Effector CD8-positive, alpha-beta T cell (primary cell): ENCODE measurements at places on chromosomes 3 and 15.

DNA sequence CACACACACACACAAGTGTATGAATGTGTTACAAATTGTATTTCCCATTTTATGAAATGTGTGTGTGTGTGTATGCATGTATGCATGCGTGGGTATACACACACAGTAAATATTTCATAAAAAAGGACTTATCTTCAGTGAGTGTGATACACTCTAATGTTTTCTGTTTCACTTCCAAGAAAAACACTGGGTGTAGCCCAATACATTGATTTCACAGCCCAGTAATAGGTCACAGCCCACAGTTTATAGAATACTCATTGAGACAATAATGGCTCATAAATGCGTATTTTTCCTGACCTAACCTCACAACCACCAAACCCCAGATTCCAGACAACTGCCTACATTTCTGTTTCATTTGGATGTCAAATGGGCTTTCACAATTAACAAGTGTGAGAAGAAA is 619.5 kb downstream of the MAGI1 start:
- DNase-seq = no peak

DNA sequence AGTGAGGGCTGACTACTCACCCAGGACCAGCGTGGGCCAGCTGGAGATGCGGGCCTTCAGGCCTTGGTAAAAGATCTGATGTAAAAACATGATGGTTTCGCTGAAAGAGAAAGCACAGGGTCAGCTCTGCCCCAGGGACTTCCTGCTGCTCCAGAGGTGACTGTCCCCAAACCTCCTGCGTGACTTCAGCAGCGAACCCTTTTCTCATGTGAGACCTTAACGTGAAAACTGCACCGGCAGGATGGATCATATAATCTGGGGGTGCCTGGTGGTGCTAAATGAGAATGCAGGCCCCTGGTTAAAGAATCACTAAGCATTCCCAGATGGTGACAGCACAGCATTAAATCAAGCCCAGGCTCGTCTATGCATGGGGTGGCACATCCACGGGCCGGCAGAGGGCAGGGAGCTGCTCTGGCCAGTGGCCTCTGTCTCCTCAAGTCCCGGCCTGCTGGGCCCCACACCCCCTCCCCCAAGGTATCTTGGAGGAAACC is 55.4 kb downstream of the RASGRF1 start:
- DNase-seq = no peak

DNA sequence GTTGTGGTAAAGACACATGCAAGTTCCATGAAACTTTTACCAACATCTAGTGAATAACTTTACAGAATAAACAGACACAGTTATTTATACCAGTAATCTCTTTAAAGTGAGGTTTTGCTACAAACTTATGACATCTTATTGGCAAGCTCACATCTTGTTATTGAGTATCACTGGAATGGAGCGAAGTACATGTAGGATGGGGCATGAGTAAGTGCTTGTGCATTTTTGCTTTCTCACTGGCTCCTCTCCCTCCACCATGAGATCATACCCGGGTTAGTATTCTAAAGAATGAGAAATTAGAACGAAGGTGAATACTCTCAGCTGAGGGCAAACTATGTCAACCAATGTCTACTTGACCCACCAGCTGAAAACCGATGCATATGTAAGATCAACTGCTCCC is 193.3 kb upstream of the ZNF717 start:
- DNase-seq = no peak

DNA sequence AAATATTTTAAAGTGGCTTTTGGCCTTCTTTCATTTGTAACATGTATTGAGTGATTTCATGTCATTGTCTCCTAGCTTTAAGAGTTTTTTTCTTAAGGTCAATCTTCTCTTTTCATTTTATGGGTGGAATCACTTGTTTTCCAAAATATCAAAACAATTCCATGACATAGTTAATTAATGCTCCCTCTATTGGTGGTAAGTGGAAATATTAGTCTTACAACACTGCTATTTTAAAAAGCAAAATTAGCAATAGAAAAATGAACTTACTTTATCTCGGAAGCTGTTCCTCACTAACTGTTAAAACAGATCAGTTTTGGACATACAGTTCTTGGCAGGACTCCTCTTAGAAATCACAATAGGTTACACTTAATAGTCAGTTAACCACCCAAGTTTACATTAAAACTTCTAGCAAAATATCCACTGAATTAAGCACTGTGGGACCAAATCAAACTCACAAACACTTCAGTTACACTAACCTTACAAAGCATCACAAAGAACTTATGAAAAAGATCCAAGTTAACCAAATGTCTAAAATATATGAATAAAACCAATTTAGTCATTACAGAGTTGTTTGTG is 42.4 kb downstream of the TIGIT start:
- DNase-seq = no peak

DNA sequence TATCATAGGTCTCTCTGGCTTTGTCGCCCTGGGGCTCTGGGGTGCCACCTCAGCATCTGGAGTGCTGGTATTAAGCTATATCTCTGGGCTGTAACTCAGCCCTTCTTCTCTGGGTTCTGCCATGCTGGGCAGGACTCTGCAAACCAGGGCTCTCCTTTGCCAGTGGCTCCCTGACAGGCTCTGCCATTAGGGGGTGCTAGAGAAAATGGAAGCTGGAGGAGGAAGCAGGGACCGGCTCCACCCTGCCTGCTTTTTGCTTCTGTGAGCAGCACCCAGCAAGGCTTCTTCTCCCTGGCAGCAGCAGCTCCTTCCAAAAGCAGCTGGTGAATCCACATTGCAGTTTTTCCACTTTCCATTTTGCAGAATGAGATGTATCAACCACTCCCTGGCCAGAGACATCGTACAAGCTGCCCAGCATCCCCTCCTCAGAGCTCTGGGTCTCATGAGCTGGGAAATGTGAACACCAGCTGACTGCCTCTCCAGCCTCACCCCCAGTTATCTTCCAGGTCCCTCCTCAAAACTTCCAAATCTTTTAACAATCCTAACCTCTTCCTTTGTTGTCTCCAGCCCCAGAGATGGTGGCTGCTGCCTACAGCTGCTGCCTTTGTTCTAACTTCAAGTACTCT is 165.0 kb downstream of the ABHD5 start:
- DNase-seq = no peak

DNA sequence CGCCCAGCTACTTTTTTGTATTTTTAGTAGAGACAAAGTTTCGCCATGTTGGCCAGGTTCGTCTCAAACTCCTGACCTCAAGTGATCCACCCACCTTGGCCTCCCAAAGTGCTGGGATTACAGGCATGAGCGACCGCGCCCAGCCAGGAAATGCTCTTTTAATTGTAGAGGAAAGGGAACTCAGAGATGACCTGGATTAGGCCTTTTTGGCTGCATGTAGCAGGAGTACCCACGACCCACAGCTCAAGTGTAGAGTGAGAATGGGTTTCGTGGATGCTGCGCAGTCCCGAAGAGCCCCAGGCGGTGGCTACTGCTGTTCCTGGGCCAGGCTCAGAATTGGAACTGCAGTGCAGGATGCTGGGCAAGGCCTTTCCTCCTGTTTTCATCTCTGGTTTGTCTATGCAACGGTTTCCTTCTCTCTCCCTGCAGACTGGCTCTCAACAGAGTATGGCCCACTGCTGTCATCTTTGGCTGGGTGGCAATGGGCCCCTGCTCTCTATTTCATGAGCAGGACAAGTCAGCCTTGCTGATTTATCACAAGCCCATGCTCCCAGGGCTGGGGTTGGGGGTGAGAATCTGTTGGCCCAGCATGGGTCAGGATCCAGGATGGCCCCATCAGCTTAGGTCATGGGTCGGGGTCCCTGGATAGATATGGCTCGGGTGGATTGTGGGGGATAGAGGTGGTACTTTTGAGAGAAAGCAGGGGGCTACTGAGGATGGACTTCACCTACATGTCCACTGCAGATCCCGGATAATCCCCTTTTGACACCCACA is 51.2 kb downstream of the GASK1A start:
- no peak for DNase-seq

DNA sequence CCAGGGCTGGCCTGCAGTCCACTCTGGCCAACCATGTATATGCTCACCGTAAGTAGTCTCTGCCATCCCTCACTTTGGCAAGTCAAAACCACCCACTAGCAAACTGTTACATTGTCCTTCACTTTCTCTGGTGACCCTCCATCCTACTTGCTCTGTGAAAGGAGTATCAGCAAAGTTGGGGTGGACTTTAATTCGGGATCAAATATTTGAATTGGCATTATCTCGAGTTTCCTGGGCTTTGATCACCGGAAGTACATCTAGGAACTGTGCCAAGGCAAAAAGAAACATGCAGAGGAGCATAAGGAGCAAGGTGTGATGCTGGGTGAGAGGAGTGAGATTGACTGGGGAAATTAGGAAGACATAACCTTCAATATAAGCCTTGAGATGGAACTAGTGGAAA is 188.9 kb upstream of the P2RY1 start:
- no peak for DNase-seq

DNA sequence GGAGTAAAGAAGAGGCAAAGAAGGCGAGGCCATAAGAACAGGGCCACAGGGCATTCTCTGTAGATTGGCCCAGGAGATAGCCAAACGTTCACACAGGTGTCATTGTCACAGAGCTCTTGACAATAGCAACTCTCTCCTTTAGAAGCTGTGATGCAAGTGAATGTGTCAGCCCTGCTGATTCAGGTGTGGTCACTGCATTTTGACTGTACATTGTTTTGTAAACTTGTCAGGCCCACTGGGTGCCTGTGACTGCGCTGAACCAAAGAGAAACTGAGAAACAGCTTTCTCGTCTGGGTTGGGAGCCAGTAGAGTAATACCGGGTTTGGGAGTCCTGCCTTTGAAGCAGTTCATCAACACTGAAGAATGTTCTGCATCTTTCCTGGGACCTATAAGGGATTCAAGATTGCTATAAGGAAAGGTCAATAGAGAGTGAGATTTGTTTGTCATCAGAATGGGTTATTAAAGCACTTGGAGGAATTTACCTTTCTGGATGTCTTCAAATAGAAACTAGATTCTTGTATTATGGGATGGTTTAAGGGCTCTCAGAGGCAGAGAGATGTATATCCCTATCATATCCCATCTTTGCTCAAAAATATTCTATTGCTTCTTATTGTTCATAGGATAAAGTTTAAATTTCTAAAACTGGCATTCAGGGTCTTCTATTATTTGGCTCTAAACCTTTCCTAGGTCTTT is 45.4 kb downstream of the TMEM45A start:
- no peak for DNase-seq

GRCh38 chr3:71930056-71930991 is 145.4 kb upstream of the PROK2 start:
- DNase-seq = no peak

DNA sequence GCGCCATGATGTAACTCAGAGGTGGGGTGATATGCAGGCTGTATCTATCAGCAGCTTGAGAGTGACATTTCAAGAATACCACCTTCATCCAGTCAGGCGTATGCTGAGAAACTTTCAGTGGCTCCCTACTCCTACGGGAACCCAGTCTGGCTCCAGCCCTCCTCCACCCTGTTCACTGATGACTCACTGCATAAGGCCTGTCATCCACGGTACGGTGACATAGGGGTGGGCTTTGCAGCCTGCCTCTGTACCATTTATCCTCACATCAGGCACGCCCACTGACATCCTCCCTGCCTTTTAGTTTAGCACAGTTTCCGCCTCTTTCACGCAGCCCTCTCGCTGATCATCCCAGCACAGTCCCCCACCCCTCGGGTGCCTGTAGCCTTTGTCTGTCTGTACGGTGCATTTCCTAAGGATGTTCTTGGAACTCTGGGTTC is 11.7 kb downstream of the PXYLP1 start:
- DNase-seq = peak; percentile 58

- no peak for DNase-seq
These were observed 48.4 kb downstream of the DAPK2 start for GRCh38 chr15:63997715-63998442.

DNA sequence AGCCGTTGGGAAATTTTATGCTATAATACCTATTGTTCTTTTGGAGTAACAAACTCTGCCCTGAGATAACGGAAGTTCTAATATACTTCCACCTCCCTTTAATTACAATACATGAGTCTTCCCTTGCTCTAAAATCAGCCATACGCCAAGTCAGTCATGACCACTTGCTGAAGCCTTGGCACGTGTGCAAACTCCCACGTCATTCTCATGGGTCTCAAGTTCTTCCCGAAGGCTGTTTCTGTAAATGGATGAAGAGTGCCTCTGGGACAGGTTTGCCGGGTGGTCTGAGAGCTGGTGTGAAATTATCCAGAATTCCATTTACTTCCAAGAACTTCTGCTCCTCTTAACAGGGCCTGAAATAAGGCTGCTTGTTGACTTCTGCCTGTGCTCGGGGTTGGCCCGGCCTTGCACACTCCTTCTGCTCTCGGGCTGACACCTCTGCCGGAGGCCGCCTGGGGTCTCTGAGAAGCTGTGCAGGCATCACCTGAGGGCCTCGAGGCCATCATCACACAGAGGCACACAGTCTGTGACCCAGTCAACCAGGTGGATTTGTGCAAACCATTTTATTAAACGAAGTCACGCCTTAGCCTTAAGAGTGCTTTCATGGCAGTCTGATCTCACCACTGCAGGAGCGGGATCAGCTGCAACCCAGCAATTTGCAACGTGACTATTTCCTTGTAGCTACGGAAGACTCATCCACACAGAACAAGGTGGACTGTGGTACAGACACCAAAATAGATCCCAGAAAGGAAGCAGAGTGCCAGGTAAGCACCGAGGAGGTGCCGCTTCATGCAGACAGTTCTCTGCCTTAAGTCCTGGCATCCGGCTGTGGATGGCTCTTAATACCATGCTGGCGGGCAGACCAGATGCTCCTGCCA is 120.1 kb downstream of the ADAMTS17 start:
- DNase-seq = no peak

- no peak for DNase-seq
These were observed 19.2 kb downstream of the UBP1 start for GRCh38 chr3:33420966-33421365.

- DNase-seq = no peak
These were observed 26.9 kb upstream of the GOLGA8B start for GRCh38 chr15:34610354-34610753.
